ENCODE measurements at places on chromosomes 7 and 10.

DNA sequence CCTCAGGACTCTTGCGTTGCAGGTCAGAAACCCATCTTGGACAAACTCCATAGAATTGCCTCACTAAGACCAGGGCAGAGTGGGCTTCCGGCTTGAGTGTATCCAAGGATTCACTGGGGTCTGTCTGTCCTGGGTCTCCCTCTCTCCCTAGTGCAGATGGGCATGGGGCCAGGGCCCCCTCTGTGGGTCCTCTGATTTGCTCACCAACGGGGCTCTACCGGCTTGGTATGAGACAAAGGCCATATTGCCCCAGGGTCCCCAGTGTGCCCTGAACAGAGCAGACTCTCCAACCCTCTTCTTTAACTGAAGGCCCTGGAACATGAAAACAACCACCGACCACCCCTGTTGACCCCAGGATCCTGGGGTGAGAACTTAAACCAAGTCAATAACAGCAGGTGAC is 68.2 kb upstream of the CHST15 start:
- no peak for DNase-seq

DNA sequence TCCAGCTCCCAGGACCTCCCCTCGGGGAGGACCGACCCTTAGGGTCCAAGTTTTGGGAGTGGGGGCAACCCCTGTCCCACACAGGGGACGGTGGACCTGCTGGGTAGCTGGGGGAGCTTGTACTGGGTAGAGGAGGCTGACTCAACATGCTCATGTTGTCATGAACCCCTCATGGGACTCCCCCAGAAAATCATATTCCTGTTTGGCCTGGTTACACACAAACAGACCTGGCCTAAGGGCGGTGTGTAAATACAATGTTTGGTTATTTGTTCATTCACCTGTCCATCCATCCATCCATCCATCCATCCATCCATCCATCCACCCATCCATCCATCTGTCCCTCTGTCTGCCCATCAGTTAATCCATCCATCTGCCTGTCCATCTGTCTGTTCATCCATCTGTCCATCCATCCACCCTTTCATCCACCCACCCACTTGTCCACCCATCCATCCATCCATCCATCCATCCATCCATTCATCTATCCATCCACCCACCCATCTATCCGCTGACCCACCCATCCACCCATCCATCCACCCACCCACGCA is 92.9 kb downstream of the DNAJB6 start:
- DNase-seq, result no peak

GRCh38 chr7:79401254-79401653 is 52.2 kb downstream of the MAGI2 start:
- no peak for DNase-seq

DNA sequence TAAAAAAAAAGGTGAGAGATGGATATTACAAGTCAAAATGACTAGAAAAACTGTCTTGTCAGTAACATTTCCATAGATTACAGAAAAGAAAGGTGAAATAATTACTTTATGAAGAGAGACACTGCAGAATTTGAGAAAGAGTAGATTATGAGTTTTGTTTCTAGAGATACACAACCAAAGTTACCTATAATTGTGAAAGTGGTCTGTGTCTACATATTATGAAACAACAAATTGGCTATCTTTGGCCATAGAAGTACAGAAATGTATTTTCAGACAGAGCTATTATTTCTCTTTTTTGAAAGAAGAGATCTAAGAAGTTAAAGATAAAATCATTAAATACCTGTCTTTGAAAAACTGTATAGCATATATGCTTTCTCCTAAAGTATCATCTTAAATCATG is 30.1 kb downstream of the KCND2 start:
- no peak for DNase-seq

DNA sequence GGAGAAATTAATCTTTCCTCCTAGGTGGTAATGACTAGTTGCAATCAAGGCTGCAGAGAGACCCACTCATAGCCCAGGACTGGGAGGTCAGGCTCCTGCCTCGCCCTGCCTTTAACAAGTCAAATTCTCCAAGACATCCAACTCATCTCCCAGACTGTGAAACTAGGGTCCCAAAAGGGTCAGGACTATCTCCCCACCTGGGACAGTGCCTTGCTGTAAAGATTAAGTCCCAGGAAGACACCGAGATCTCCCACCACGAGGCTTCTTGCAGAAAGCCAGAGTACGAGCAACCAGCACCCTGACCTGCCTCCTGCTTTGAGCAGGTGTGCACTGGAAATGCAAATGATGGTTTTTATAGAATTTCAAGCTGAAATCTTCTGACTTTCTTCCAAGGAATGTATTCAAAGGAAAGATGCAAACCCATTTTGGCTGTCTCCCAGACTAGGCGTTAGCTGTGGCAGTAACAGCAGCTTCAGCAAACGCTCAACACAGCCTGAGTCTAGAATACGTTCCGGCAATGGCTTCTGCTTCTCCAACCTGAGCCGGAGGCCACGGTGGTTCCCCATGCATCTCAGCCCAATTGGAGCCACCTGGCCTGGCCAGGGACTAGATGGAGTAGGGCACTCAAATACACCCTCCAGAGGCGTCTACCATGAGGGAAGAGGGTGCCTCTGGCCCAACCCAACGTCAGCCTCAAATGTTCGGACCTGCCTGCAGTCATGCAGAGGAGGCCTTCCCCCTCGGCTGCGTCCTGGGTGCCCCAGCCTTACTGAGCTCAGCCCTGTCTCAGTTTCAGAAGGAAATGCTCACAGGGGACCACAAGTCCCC is 170.4 kb downstream of the PRKAG2 start:
- DNase-seq, result no peak

DNA sequence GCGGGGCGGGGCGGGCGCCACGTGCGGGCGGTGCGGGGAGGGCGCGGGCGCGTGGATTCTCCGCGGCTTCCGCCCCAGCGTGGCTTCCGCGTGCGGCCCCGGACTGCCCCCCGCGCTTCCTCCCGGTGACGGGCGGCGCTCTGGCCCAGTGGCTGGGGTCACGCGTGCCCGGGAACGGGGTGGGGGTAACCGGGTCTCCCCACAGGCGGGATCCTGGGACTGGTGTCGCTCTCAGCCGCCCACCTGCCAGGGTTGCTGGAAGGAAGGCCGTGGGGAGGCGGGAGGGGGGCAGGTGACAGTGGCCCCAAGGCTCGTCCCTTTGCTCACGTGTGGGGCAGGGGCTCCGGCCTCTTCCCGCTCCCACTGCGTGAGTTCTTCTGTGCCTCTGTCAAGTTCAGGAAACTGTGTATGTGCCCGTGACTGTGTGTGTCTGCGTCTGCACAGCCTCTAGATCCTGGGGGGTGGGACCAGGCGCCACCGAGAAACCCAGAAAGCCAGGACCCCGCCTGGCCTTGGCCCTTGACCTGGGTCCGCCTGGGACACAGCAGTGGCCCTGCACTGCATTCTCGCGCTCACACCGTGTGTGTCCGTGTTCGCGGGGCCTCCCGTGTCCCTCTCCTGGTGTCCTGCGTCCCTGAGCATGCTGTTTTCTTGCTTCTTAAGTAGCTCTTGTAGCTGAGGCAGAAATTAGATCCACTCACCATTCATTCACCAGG is 919 bp downstream of the MAFK start:
- no peak for DNase-seq

- DNase-seq, result no peak
Measured at GRCh38 chr10:130962240-130963051, 349.1 kb downstream of the TCERG1L start.
